Esophagus squamous epithelium (tissue), 5 donors: ENCODE measurements at places on chromosomes 6 and 20.

DNA sequence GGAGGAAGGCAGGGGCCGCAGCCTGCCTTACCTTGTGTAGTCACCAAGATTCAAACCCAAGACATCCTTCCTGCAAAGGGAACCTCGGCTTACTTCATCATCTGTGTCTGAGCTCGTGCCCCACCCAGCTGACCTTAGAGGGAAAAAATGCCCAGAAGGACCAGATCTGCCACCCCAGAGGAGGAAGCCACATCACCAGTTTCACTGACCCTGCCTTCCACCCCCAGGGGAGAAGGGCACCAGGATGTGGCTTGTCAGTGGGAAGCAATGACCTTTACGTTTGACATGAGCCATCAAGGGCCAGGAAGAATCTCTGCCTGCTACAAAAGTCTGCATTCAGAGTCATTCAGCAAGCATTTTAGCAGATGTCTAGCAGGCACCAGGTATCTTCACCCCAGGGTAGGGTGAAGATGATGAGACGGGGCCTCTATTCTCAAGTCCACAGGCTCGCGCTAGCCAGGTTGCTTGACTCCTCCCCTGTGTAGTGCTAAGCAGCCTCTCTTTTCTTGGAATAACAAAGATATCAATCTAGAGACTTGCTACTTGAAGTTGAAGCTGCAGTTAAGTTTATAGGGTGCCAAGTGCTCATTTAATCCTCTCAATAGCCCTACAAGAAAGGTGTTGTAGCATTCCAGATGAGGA, 28.1 kb downstream of the HM13 start:
- DNase-seq: no peak

DNA sequence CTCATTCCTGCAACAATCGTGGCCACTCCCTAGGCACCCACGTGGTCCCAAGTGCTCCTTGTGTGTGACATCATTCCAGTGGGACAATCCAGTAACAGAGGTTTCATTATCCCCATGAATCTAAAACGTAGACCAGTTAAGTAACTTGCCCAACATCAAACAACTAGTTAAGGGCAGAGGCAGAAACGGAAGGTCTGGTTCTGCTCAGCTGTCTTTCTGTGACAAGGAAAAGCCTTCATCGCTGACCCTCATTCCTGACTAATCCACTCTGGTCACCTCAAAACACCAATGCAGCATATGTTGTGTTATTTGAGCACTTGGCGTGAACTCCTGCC, 261.4 kb upstream of the JARID2 start:
- DNase-seq: no peak

- DNase-seq: no peak
Observed at GRCh38 chr20:62236766-62237513, 1.4 kb upstream of the OSBPL2 start.

DNA sequence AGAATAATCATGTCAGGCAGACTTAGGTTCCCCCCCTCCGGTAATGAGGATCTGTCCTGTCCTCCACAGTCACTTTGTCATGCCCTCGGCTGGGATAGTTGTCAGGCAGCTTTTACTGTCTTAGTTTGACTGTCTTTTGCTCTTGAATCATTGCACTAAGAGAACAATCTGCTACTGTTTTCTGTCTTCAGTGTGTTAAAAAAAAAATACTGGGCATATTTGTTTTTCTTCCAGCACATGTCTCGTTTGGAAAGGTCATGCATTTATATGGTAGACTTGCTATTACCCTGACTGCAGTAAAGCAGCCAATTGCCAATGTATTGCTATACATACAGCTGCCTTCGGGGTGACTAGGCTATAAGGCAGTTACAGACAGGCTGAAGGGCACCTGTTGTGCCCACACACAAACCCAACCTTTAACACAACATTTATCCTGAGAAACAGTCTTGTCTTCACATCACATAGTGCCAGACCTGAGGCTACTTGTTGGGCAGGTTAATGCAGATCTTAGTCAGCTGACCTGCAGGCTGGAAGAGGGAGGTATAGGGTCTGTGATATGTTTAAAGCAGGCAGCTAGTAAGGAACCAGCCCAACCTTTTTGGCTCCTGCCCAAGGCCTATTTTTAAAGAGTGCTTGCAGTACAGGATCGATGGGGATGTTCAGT, 26.7 kb downstream of the ARFGEF3 start:
- DNase-seq: no peak
